ENCODE measurements at places on chromosomes 4 and X. TPM values are rescaled to one million over a fixed set of nuclear protein-coding genes. Genes with fewer than 3 reads are reported as not detected.

GRCh38 chr4:185598846-185599552, 63.7 kb upstream of the PDLIM3 start:
- DNase-seq = no peak

DNA sequence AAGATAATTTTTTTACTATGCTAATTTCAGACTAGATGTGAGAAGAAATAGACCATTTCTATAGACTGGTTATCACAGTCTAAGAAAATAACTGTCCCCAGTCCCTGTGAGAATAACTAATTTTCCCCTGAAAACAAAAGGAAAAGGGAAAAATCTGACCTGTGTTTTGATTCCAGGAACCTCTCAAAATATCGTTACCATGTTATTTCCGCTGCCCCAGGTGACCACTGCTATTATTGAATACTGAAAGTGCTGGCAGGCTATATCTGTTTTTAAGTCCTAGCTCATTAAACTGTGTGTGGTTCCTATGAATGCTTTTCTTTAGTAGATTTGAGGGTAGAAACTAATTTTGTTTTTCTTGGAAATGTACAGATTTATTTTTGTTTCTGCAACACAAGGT, 83.6 kb downstream of the GAB1 start:
- DNase-seq = no peak

DNA sequence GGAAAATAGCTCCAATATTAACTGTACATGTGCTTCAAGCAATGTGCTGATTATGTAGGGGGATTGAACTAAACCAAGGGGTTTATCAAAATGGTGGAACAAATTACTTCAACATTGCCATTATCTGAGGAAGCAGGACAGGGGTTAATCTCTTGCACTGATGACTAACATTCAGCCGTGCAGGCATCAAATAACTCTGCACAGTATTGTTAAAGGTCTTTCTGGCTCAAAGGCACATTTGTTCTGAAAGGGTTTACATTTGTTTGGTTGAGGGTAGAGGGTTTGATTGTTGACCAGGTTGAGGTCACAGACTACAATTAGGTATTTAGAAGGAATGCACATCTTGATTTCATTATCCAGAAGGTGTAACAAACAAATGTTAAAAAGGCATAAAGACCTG, 32.2 kb upstream of the CCSER1 start:
- DNase-seq = no peak

GRCh38 chr4:112927544-112927943, 121.9 kb upstream of the ANK2 start:
- peak; percentile 32 for DNase-seq

DNA sequence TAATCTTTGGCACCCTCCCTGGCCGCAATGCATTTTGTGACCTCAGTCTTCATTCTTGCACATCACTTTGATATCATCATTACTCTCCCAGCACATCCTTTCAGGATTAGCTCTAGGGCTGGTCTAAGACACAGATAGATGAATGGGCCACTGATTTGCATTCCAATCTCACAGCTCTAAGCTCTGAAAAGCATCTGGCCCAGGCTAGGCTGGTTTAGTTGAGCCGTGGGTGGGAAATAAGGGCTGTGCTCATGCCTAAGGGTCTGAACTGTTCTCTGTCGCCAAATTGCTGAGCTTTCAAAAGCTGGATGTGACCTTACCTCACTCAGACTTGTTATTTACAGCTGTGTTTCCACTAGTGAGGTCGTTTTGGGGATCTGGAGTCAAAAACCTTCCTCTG, 30.0 kb upstream of the SLC9A7 start:
- no peak for DNase-seq

Gene TEX11
- not detected for total RNA-seq

Gene SLC34A2
- not detected for total RNA-seq

GRCh38 chr4:180999217-180999616, 1244.0 kb upstream of the TENM3 start:
- DNase-seq = no peak

DNA sequence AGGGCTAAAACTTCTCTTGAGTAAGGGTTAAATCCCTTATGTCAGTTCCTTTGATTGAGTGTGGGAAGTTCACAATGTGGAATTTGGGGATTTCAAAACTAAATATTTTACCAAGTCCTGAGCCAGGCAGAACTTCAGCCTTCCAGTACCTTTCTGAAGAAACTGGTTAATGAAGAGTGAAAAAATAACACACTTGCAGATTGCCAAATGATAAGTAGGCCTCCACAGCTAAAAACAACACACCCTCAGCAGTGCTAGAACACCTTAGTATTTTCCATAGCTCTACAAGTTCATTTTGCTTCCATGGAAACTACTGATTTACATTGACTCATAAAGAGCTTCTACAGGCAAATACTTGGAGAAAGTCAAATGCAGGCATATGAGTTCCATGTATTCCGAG, 326.8 kb downstream of the ZNF674 start:
- DNase-seq = peak; percentile 32

Gene HS6ST2
- total RNA-seq = 1.3 TPM

Gene CCDC160
- not detected for total RNA-seq

GRCh38 chrX:130145123-130145522, 20.5 kb downstream of the AIFM1 start:
- no peak for DNase-seq

GRCh38 chr4:150987204-150987603, 27.9 kb downstream of the LRBA start:
- DNase-seq = no peak

DNA sequence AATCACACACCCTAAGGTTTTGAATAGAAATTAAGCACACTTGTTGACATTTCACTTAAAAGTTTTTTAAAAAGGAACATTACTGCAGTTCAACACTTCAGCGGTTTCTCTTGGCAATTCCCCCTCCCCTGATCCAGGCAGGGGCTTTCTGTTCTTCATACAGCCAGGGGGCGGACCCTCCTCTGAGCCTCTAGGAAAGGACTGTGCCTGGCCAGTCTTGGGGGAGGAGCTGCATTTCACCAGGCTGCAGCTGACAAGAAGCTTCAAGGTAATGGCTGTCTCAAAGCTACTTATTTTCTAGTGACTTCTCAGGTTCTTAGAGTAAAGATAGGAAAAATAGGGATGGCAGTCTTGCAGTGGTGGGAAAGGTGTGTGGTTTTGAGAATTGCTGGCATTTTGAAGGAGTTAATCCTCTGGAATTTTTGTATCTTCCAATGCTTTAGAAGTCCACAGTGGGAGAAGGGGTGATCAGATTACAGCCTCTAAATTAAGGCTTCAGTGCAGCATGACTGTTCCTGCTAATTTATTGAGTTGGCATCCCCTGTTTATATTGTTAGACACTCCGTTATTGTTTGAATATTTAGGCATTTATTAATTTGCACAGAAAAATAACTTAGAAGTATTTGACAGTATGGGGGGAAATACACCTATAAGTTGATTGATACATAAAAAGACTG, 33.5 kb downstream of the PWWP3B start:
- DNase-seq = no peak

Gene RENBP
- total RNA-seq = 0.14 TPM
